ENCODE measurements at places on chromosomes 3 and 15.

DNA sequence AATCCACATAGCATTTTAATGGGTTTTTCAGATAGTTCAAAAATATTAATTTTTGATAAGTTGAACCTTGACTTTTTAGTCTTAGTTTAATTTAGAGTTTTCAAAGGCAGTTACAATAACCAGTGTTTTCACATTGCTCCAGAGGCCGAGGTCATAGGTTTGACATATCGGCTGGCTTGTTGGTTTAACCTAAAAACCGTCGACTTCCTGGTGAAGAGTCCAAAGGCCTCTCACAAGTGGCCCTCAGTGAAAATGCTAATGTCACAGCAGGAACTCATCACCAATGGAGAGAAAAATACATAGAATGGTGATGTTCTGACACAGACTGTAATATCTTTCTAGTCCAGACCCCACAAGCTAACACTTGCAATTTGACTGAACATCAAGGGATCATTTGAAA, 642.3 kb downstream of the PLOD2 start:
- DNase-seq, result no peak

- DNase-seq, result no peak
Measured at GRCh38 chr3:135310317-135310716, 515.3 kb downstream of the EPHB1 start.

DNA sequence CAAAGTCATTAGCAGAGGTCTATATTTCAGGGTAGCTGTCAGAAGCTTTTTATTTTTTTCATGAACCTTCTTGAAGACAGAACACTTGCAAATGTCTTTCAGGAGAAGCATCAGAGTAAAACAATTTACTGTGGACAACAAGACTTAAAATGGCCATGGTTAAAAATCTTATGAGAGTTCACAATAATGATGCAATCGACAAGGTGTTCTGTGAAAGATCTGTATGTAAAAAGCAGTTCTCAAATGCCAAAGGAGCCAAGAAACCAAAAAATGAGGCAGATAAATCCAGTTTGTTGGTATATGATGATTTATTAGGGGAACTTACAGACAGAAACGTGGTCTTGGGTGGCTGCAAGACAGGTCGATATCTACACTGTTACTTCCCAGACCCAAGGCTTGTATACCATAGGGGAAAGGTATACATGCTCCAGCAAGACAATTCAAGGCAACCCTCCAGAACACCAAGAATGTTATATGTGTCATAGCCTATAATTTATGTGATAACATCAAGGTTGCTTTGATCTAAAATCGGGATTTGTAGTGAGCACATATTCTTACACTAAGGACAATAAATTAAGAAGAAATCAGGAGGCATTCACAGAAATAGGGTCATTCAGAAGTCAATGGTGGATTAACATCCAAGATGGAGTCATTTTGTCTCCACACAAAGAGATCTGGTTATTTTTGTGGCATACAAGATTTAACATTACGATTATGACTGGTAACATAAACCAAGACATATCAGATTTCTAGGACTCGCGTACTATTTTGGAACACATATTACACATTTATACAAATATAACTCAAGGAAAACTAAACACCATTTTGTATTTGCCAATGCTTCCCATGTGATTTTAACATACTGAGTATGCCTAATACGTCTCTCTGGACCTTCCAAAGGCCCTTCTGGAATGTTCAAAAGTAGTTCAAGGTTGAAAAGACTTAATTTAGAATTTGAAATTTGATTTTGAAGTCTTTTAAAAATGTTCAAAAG, 316.4 kb downstream of the THSD4 start:
- no peak for DNase-seq

DNA sequence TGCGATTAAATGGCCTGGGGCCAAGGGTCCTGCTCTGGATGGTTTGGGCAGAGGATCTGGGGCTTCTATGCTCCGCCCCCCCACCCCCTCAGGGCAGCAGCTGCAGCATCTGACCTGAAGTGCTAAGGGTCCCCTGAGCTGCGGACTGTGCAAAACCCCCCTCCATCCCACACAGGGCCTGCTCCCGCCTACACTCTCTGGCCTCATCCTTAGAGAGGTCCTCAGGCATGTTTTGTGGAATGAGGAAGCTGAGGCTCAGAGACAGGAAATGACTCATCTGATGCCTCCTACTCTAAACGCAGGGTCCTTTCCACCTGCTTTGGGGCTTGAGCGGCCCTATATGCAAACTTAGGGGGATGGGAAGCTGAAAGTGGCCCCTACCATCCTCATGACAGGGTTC, 59.5 kb upstream of the CTSH start:
- DNase-seq, result no peak

DNA sequence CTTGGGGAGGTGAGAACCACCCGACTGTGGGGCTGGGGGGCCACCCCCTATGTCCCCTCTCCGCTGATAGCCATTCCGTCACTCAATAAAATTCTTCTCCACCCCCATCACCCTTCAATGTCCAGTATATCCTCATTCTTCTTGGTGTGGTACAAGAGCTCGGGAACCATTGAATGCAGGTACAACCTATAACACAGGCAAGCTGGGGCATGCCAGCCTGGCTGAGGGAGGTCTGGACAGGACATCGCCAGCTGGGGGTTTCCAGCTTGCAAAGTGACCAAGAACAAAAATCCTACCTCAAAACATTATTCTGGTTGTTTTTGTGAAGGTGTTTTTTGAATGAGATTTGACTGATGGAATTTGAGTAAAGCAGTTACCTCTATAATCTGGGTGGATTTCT, 19.6 kb upstream of the BDH1 start:
- DNase-seq, result no peak

Data from activated naive CD4-positive, alpha-beta T cell treated with anti-CD3 and anti-CD28 coated beads, Interleukin-2, amount 50 U/mL, for 16 hours (primary cell).